ENCODE measurements at places on chromosomes 7 and 10.

DNA sequence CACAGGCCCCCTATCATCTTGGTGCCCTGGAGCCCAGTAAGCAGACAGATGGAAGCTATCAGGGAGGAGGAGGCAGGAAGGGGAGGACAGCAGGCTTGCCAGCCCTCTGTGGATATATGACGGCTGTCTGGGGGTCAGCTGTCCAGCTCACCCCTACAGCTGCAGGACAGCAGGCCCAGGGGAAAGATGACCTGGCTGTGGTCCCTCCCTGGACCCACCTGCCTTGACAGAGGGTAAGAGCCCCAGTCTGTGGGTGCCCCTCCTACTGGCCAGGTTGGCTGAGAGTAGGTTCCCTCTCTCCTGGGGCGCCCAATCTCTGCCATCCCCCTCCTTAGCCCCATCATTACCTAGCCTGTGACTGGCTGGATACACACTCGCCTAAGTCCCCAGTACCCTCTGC is 62.5 kb downstream of the C10orf143 start:
- DNase-seq: no peak

DNA sequence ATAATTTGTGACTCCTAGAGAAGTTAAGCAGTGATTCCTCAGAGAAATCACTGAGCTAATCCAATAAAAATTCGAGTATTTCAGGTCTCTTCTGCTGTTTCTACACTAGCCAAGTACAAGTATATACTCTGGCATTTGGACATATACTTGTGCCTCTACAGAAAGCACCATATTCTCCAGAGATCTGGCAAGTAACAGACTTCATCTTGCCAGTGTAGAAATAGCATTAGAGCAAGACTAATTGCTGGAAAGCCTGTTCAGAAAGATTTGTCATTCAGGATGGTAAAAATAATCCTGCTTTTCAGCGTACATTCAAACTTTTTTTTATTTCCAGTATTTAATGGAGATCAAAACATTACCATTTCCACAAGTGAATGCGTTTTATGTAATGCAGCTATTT is 410.8 kb upstream of the ETV1 start:
- DNase-seq: no peak

DNA sequence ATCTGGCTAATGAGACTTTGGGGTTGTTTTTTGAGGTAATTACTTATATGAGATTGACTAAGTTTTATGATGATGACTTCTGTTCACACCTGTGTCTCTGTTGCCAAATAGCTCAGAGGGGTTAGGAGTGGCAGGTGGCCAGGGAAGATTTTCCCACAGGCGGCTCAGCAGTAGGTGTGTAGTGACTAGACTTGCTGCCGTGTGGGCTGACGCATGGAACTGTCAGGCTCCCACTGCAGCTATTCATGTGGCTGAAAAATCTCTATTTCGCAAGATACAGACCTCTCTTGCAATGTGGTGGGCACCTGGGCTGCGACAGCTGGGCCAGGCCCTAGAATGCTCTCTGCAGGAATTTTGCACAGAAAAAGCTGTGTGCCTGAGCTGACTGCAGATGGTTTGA is 1.4 kb downstream of the CPA4 start:
- no peak for DNase-seq

DNA sequence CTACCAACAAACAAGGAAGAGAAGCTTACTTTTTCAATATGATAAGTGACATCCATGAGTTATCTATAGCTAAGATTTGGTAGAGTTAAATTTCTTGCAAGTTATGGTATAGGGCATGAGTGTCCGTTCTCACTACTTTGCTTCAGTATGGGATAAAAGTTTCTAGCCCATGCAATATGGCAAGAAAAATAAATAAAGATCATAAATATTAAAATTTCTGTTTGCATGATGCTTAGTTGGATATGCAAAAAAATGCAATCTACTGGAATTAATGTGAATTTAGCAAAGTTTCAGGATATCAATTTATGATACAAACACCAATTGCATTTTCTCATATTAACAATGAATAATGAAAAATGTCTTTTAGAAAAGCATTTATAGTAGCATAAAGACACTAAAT is 148.7 kb upstream of the ADARB2 start:
- DNase-seq: no peak

GRCh38 chr7:130102588-130102987 is 32.3 kb downstream of the KLHDC10 start:
- no peak for DNase-seq

- DNase-seq: no peak
Measured at GRCh38 chr10:91574236-91574635, 58.6 kb downstream of the PPP1R3C start.

DNA sequence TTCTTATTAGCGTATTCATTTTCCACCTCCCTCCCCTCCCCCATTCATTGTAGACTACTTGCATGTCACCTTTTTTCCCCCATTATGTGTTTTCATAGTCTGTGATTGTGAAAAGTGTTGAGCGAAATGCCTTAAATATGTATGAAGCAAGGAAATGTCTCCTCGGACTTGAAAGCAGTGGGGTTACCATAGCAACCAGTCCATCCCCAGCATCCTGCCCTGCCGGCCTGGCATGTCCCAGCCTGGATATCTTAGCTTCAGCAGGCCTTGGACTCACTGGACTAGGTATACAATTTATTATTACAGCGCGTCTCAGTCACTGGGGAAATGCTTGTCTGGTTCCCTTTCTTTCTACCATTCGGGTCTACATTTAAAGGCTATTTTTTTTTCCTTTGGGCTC is 283.6 kb downstream of the BICC1 start:
- no peak for DNase-seq

- no peak for DNase-seq
Measured at GRCh38 chr10:71982269-71983178, 18.3 kb downstream of the CHST3 start.

DNA sequence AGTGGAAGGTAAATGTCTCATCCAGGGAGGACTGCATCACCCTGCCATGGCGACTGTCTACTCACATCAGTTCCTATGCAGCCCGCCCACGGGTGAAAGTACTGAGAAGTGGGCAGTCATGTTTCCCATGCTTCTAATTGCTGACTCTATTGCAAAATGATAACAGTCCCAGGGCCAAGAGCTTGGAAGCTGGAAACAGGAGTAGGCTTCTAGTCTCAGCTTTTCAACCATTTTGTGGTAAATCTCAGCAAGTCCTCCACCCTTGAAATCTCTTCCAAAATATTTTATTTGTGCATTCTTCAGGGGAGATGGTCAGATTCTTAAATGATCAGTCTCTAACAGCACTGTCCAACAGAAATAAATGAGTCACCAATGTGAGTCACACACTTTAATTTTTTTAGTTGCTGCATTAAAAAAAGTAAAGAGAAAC is 48.1 kb upstream of the TARP start:
- no peak for DNase-seq

DNA sequence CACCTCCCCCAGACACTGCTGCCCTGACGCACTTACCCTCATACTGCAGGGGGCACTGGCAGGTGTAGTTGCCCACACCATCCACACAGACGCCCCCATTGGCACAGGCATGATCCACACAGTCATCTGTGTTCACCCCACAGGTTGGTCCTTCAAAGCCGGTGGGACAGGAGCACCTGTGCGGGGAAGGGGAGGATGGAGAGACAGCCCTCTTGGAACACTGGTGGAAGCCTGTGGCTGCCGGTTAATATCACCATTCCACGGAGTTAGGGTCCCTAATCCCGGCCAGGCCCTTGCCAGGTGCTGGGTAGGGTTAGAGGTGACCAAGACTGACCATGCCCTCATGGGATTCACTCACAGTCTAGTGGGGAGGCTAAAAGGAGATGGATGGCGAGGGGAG is 171.8 kb downstream of the SLIT1 start:
- no peak for DNase-seq

GRCh38 chr10:50679149-50679548 is 55.4 kb upstream of the SGMS1 start:
- no peak for DNase-seq

GRCh38 chr7:124723012-124723411 is 42.6 kb downstream of the GPR37 start:
- no peak for DNase-seq

Measured in activated CD8-positive, alpha-beta T cell treated with anti-CD3 and anti-CD28 coated beads, Interleukin-2, amount 10 ng/mL, durations not matched to agents 7 days and 5 days (primary cell).